ENCODE measurements at places on chromosomes 6 and 20. TPM values are rescaled to one million over a fixed set of nuclear protein-coding genes. Genes with fewer than 3 reads are reported as not detected.
A peak's percentile ranks its signal among the peaks of the same experiment; 100 is the strongest.

The BPIFB2 gene
- total RNA-seq, result not detected

The MRPS18A gene
- total RNA-seq, result 64.1 TPM

DNA sequence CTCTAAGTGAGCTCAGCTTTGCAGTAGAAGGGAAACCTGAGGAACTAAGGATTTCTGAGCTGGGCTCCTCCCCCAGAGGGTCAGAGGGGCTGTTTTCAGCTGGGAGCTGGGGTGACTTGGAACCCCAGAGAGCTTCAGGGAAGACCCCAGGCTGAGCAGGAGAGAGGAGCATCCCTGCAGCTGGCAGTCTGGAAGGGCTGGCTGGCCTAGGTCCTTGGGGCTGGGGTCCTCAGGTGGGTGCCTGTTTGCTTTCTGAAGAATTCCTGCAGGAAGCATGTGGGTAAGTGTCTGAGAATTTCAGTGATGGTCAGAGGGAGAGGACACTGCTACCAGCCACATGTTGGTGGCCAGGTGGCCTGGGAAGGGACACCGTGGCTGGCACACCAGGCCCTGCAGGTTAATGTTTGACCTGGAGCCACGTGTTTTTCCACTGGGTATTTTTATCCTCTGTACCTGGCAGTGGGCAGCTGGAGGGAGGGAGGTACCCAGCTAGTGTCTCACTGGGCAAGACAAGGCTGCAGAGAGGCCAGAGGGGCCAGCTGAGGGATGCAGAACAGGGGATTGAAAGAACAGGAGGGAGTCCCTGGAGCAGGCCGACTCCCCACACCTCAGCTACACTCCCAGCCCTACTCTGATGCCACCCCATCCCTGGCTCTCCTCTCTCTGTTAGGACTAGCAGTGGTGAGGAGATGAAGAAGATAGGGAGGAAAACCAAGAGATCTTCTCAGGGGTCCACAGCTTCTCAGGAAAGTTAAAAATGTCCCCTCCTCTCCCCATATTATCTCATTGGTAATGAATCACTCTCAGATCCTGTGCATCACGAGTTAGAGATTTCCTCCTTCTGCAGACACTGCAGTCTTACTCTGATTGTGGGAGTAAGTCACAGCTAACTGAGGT is 143.6 kb downstream of the VEGFA start:
- peak; percentile 44 for DNase-seq

DNA sequence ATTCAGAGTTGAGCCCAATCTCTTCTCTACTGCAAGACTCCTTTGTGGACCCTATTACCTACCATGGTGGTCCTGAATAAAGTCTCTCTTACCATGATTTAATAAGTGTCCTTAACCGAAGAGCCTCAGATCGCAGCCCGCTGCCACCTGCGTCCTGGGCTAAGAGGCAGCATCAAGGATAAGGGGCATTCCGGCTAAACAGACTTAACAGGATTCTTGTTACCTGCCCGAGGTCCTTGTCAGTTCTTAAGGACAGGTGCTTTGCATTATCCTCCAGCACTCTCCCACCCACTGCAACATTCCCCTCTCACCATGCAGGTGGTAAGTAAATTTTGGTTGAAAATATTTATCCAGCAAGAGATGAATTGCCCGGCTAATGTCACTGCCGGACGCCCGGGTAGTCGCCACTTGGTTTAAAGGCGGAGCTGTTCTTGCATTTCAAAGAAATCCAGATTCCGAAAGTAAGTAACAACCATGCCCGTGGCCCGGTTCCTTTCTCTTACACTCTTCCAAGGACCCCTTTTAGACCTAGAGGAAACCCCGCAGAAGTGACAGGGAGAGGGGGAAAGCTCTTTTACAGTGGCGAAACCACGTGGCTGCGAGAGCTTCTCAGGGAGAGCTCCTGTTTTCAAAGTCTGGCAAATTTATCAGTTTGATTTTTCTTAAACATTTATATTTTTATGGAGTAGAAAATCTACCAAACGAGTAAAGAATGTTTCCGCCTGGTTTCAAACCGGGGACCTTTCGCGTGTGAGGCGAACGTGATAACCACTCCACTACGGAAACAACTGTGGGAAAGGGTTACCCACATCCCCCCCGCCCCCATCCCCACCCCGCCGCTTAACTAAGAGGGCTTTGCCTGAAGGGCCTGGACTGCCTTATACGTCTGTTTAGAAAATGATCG is 41.9 kb upstream of the PRSS16 start:
- DNase-seq, result no peak

- no peak for DNase-seq
Observed at GRCh38 chr20:60486315-60486714, 528.1 kb downstream of the CDH26 start.

GRCh38 chr20:64140956-64141355 is 23.3 kb upstream of the MYT1 start:
- DNase-seq, result no peak

Measured in psoas muscle (tissue), 8 donors.